ENCODE measurements at places on chromosomes 11 and 22. TPM values are rescaled to one million over a fixed set of nuclear protein-coding genes. Genes with fewer than 3 reads are reported as not detected.

- DNase-seq = no peak
Observed at GRCh38 chr11:95138448-95138847, 48.8 kb downstream of the ENDOD1 start.

DNA sequence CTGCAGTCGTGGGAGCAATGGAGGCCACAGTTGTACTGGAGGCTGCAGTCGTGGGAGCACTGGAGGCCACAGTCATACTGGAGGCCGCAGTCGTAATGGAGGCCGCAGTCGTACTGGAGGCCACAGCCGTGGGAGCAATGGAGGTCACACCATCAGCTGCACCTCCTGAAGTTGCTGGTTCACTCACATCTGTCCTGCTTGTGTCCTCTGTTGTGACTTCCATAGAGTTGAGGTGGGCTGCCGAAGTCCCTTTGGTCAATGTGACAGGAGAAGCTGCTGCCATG is 9.3 kb downstream of the C11orf24 start:
- no peak for DNase-seq

Gene THAP7
- total RNA-seq = 25.8 TPM

Gene MN1
- 0.09 TPM for total RNA-seq

Data from activated T-helper 2 cell treated with anti-CD3 and anti-CD28 coated beads, Interferon-gamma antibody, Interleukin-2, Interleukin-4, amounts not matched to agents 10 μg/mL and 5 μg/mL and 100 μg/mL, durations not matched to agents 14 hours and 24 hours and 36 hours (primary cell).